ENCODE measurements at places on chromosomes 1 and 21.
A peak's percentile ranks its signal among the peaks of the same experiment; 100 is the strongest.

DNA sequence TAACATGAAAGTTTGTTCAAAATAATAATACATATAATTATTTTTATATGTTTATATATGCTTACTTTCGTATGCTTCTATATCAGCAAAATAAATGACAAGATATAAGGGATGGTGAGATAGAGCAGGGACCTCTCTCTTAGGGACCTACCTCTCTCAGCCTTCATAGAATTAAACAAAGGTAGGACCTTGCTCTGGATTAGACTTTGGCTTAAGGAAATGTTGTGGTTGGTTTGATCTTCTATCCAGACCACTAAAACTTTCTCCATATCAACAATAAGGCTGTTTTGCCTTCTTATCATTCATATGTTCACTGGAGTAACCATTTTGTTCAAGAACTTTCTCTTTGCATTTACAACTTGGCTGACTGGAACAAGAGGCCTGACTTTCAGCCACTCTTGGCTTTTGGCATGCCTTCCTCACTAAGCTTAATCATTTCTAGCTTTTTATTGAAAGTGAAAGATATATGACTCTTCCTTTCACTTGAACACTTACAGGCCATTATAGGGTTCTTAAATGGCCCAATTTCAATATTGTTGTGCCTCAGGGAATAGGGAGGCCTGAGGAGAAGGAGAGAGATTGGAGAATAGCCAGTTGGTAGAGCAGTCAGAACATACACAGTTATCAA, 14.4 kb downstream of the FRRS1 start:
- no peak for DNase-seq

- no peak for DNase-seq
These were observed at the start of gene AGT for GRCh38 chr1:230713915-230714764. Gene AGT (minus strand): TSS chr1:230714122. CDS start chr1:230710823, 3,299 bp downstream.

DNA sequence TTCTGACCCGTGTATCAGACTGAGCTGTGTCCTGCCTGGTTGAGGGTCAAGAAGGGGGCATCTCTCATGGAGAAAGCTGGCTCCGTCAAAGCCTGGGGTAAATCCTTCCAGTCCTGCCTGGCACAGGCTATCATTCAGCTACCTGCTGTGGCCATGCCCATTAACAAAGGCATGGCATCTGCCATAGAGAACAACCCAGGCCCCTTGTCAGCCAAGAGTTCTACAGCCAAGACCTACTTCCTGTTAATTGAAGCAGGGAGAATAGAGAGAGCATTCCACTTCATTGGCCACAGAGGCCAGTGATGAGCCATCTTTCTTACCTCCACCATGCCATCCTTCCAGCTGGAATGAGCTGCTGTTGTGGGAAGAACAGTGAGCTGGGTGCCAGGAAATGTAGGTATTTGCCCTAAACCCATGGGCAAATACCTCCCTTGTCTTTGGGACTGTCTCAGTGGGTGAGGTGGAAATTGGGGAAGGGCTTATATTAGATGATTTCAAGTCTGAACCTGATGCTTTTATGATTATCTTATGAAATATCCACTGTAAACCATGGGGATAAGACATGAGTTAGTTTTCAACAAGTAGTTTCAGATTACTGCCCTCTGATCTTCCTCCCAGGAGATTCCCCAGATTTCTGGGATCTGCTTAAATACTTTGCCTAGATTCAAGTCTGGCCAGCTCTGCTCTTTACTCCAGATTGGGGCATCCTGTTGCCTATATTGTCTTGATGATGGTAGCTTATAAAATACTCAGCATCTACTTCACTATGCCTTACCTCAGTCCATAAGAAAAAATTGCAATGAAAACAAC, 11.2 kb upstream of the KCNQ4 start:
- no peak for DNase-seq

DNA sequence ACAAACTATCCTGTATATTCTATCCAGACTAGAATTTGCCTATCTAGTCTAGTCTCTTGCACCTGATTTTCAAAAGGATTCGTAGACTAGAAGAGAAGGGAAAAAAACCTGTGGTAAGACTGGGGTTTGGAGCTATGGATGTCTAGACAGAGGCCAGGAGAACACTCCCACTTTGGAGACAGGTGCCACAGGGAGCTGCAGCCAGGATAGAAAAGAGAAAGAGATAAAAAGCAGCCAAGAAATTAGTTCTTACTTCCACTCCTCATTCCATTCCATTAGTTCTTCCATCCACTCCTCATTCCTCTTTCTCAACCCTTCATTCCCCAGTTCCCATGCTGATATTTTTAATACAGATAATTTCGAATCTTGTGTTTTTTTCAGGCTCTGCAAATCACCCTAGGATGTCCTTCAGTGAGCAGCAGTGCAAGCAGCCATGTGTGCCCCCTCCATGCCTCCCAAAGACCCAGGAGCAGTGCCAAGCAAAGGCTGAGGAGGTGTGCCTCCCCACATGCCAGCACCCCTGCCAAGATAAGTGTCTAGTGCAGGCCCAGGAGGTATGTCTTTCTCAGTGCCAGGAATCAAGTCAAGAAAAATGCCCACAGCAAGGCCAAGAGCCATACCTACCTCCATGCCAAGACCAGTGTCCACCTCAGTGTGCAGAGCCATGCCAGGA, 496 bp downstream of the PRR9 start:
- DNase-seq = peak; percentile 55

DNA sequence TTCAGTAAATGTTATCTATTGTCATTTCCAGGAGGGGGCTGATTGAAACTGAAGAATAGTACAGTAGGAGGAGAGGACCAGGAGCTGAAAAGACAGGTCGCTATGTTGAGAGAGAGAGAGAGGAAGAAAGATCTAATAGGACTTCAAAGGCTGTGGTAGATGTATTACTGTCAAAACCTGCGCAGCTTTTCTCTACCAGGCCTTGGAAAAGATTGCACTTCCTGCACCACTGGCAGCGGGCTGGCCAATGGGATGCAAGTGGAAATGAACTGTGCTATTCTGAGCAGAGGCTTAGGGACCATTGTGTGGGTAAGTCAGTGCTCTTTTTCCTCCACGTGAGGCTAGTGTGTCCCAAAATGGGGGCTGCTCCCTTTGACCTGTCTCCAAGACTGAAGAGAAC, 47.1 kb downstream of the MDM4 start:
- DNase-seq = no peak

DNA sequence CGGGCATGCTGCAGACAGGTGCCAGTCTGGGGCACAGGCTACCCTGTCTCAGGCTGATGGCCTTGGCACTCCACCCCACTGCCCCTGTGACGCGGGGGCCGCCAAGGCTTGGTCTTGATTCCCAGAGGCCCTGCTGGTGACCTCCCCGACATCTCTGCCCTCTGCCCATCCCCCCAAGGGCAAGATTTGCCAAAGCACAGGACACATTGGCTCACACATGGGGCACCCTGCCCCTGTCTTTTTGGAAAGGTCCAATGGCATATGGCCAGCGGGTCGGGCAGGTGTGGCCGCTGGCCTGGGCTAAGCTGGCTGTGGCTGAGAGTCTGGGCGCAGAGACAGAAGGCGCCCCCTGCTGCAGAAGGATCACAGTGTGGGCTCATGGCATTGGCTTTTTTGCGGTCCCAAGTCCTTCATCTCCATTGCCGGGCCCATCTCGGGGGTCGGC, 4.6 kb downstream of the MIB2 start:
- no peak for DNase-seq

- DNase-seq = no peak
These were observed 46.1 kb downstream of the ADAMTS1 start for GRCh38 chr21:26798856-26799751.

- no peak for DNase-seq
These were observed 5.2 kb downstream of the IL6R start for GRCh38 chr1:154410185-154410827.

DNA sequence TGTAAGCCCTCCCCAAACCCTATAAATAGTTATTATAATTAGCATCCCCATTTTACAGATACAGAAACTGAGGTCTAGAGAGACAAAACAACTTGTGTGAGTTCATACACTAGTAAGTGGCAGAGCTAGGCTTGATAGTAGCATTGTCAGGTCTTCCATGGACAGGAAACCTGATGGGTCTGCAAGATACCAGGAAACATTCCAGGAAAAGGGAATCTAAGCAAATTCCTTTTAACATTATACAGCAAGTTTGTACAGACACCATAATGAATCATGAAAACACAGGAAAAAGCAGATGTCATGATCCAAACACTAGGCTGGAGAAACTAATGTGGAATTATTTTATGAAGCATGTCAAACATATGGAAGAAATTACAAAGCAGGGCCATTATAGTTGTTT, 89.1 kb upstream of the KCNK2 start:
- no peak for DNase-seq

DNA sequence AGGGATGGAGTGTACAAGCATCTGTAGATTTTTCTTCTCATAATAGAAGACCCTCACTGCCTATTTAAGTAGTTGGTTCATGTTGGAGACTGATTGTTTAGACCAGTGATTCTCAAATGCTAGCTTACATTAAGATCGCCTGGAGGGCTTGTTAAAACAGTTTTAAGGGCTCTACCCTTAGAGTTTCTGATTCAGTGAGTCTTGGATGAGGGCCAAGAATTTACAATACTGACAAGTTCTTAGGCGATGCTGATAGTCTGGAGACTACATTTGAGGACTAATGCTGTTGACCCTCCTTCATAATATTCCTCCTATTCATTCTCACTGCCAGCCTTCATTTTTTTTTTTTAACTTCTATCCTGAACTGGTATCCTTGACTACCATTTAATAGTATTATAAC, 15.2 kb upstream of the AGO3 start:
- no peak for DNase-seq

DNA sequence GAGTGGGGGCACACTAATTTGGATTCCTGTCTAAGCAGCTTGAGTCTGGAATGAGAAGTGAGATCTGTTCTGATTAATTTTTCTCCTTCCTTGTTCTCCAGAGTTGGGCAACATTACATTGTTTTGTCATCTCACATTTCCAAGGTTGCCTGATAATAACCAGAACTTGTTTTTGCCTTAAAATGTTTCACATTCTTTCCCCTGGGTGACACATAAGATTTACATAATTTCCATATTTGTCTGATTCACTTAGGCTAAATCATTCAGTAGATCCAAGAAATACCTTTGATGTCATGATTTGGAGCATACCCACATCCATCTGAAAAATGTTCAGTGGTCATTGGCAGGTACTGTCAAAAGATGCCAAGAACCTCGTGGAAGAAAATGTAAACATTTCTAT, 60.3 kb downstream of the XCL2 start:
- DNase-seq = peak; percentile 89

DNA sequence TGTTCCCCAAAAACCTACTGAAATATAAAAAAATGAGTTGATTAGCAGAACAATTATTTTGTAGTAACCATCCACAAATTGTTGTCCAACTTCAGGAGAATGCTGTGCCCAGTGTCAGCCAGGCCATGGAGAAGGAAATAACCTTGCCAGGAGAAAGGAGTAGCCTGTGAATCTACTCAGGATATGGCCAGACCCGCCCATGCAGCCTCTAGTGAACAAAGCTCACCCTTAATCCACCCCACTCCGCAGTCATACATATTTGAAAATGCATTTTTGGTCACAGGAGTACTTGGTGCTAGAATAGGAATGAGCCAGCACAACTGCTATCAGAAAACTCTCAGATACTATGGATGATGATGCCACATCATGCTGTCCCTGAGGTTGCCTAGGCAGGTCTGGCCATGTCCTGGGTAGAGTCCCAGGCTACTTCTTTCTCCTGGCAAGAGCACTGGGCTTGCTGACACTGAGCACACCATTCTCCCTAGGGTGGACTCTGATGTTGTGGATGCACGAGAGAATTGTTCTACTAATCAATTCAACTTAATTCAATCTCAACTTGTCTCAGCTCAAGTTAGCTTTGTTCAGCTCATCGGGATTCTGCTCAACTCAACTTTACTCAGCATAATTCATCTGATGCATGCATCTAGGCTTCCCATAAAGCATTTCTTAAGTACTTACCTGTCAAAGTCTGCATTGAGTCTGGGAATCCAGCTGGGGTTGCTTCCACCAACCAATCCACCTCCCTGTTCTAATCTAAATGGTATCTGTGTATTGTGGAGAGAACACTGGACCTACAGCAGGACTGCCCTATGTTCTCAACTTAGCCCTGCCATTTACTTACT, 18.2 kb downstream of the STYXL2 start:
- DNase-seq = no peak

DNA sequence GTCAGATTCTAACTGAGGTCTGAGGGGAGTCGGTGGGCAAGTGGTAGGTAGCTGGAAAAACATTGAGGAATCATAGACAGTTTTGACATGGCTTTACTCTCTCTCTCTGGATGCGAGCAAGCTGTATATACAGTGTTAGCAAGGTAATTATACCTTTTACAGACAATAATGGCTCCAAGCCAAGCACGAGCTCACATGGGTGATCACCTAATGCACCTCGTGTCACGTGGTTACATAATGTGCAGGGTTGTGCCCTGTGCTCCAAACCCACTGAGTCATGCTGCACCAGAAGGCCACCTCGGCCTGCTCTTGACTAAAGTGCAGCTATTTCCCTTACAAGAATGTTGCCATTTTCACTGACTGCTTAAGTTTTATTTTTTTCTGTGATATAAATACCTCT, 7.6 kb upstream of the CLCA2 start:
- no peak for DNase-seq

GRCh38 chr1:30014031-30014430, 709.4 kb downstream of the MATN1 start:
- DNase-seq = no peak

GRCh38 chr1:25068316-25068715, 138.2 kb upstream of the RUNX3 start:
- DNase-seq = no peak

DNA sequence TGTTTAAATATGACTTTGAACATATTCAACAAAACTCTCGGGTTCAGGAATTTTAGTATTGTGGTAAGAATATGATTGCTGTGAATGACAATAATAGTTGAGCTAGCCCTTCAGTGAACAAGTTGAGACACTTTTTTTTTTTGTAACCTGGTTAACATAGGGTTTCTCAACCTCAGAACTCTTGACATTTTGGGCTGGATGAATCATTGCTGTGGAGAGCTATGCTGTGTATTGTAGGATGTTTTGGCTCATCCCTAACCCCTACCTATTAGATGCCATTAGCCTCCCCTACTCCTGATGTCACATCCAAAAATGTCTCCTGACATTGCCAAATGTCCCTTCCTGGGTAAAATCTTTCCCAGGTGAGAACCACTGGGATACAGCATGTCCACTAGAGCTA, 113.7 kb downstream of the RUNX1 start:
- no peak for DNase-seq

DNA sequence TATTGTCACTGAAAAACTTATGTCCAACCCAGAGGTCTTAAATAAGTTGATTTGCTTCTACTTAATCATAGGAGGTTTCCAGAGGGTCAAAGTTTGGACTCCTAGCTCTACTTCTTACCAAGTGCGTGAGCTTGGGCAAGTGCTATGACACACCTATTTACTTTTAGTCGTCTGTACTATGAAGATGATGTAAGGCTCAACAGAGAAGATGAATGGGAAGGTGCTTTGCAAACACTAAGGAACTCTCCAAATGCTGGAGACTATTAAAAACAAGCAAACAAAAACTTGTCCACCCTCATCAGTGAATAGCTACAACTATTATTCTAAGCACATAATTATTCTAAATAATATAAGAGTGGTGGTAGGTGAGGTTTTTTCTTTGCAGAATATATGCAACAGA, 232.3 kb upstream of the USP24 start:
- no peak for DNase-seq
